Foreskin keratinocyte (primary cell): ENCODE measurements at places on chromosomes 6 and 20.

- DNase-seq, result no peak
These were observed 489 bp downstream of the TBX18 start for GRCh38 chr6:84763886-84764331.

- DNase-seq, result no peak
These were observed 41.0 kb downstream of the GNAS start for GRCh38 chr20:58893355-58894120.

- no peak for DNase-seq
These were observed 15.3 kb upstream of the DHX35 start for GRCh38 chr20:38946836-38947235.

- no peak for DNase-seq
These were observed 232.4 kb upstream of the FOXQ1 start for GRCh38 chr6:1079525-1079924.

DNA sequence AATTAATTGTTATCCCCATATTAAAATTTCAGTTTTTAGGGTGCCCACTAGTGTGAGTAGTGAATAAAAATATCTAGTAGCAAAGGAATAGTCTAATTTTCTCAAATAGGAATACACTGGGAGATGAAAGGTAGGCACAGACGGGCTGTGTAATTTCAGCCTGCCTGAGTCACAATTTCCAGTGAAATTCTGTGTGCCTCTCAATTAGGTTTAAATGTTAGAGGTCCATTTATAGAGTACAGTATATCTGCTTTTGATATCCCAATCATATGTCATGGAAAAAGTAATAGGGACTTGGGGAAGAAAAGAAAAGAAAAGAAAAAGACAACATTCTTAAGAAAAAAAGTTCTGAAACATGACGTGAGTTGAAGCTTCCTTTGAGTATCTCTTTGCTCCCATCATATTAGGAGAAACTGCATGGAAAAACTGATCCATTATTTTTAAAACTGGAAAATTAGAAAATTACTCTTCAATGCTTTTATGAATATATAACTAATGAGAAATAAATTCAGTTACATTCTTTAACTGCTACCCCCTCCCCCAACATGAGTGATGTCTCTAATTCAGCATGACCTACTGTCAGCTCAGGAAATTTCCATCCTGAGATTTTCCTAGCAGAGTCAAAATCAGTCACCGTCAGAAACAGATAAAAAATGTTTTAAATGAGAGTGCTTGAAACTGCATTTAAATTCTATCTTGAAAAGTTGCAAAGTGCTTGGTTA is 473.8 kb upstream of the HSF2 start:
- no peak for DNase-seq

DNA sequence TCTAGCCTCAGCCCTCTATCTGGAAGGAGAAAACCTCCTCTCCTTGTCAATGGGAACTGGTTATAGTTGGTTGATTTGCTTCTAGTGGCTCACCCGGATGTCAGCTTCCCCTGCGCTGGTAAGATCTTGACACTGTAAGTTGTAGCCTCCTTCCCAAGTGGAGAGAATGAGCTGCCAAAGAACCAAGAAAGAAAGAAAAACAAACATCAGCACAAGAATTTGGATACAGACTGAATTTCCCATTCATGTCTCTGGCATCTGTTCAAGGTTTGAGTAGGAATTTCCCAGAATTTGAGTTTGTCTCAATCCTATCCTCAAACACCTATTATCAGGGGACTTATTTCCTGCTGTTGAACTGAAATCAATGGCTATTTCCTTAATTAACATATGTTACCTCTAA is 44.1 kb downstream of the ELOVL2 start:
- no peak for DNase-seq

GRCh38 chr20:25987073-25987927 is 290.6 kb upstream of the ZNF337 start:
- peak; percentile 25 for DNase-seq

DNA sequence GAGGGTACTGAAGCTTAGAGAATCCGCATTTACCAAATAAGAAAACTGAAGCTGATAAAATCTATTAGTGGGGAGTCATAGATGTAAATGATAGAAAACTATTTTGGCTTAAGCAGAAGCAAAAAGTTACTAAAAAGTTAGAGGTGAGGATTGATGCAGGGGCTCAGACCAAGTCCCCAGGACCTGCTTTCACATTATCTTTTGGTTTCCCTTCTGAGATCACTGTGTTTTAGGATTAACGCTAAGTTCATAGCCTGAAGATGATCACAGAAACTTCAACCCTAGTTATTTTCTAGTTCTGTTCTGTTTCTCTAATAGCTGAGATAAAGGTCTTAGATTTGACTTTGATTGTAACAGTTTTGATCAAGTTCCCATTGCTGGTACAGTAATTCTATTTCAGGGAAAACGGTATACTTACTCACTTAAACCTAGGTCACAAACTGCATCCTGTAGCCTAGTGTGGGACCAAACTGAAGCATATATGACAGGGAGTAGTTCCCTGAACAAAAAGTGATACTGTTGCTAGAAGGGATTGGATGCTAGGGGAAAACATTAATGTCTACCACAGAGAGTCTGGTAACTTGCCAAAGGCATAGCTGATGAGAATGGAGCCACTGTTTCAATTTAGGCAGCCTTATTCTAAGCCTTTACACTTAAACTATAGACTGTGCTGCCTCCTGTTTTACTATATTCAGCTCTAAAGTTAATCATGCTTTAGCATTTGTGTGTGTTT is 13.1 kb downstream of the CYB5R4 start:
- DNase-seq, result no peak

DNA sequence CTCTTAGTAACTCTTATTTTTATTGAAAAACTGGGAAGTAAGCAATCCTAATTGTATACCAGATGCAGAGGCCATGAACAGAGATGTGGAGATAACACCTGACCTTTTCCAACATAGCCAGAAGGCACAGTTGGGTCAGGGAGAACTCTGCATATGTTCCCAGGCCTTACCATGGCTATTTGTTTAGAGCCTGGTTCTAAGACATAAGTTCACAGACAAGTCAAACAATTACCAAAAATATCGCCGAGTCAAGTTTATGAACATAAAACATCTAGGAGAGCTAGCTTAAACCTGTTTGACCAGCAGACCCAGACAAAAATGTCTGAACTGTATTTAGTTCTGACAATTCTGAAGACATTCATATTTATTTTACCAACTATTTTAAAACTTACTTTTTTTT is 26.7 kb upstream of the IYD start:
- DNase-seq, result no peak

GRCh38 chr20:44714102-44714700 is 968 bp upstream of the CCN5 start:
- no peak for DNase-seq

- DNase-seq, result no peak
These were observed 179.5 kb upstream of the SYNDIG1 start for GRCh38 chr20:24289737-24290481.

DNA sequence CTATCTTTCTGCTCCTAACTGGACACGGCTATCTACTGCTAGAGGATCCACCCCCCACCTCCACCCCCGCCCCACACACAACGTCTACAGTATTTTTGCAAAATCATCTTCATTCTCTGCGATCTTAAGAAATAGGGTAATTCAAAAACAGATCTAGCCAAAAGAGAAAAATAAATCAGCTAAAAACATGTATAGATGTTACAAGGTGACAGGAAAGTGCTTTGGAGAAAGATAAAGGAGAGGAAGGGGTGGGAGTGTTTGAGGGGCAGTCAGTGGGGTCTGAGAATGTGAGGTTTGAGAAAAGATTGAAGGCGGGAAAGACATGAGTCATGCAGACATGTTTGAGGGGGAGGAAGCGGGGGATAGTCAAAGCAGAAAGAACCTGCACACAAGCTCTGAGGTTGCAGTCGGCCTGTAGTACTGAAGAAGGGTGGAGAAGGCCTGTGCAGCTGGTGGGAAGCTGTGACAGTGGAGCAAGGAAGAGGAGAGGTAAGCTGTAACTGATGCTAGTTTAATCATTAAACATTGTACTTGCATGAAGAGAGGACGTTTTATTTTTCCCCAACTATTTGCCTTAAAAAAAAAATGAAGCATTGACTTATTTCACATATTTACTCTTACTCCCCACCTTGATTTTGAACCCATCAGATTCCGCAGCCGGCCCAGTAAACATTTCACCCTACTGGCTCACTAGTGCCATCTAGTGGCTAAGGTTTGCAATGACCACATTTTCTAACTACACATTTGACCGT is 332.6 kb downstream of the ADGRB3 start:
- peak; percentile 10 for DNase-seq

GRCh38 chr6:28393912-28394662 is 5.5 kb downstream of the ZSCAN12 start:
- DNase-seq, result no peak

DNA sequence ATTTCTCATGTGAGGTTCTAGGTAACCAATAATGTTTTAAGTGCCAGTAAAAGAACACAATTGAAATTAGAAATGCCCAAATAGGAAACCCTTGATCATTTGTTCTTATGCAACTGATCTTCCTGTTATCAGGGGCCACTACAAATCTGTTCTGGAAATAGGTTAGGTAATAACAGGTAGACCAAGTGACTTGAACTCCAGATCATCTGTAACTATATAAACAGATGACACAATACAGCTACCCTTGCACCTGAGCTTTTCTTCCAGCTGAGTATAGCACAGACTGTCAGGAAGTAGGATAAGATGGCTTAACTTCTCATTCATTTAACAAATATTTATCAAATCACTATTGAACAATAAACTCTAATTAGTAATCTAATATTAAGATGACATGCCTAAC is 52.5 kb downstream of the MAN1A1 start:
- DNase-seq, result no peak

- no peak for DNase-seq
These were observed 70.0 kb upstream of the TOP1 start for GRCh38 chr20:40958598-40958997.

DNA sequence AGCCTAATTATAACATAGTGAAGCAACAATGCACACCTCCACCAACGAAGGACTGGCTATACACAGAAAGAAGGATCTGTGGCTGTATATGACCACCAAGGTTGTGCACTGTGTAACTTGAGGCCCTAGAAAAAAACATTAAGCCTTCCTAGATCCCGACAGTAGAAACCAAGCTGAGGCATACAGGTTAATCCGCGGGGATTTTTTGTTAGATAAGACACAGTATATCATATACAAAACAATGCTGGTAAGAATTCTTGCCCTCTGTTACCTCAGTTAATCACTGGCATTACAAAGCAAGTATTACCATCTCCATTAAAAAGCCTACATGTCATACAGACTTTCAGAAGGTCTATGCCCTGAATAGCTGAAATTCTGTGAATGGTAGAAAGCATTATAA is 228.8 kb downstream of the TBC1D32 start:
- DNase-seq, result no peak

GRCh38 chr20:50855498-50856474 is 60.9 kb downstream of the BCAS4 start:
- peak; percentile 50 for DNase-seq

- DNase-seq, result no peak
These were observed 31.8 kb downstream of the L3MBTL3 start for GRCh38 chr6:130050230-130050629.

- no peak for DNase-seq
These were observed 4.0 kb upstream of the CD93 start for GRCh38 chr20:23090147-23090546.

- no peak for DNase-seq
These were observed 73.4 kb downstream of the GFOD1 start for GRCh38 chr6:13413900-13414555.

DNA sequence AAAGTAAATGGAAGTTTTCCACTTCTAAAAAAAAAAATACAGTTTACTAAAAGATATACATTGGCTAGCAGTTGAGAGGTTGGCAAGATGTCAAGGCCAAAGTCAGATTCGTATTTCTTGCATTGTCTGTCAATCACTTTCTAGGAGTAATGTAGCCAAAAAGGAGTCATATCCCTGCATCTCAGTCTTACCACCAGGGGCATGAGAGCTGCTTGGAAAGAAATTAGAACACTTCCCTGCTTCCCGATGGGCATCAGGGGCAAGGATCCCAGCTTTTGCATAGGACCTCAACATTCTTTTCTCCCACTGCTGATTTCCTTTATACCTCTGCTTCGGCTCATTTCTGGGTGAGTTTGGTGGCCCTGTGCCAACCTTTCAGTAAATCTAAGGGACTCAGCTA is 581.0 kb upstream of the MAP3K7 start:
- DNase-seq, result no peak

DNA sequence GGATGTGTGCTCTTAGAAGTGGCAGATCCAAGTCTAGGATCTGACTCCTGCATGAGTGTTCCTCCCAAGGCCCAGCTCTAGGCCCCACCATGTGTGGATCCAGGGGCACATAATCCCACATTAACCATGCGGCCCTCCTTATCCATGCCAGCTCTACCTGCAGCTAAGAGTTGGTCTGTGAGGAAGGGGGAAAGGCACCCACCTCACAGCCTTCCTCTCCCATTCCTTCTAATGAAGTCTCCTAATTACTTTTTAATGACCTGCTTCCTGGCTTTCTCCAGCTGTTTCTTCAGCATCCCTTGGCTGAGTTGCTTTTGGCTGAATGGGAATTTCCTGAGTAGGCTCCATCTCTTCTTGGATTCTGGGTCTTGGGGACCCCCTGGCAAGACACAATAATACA is 52.2 kb downstream of the NPEPL1 start:
- DNase-seq, result no peak

DNA sequence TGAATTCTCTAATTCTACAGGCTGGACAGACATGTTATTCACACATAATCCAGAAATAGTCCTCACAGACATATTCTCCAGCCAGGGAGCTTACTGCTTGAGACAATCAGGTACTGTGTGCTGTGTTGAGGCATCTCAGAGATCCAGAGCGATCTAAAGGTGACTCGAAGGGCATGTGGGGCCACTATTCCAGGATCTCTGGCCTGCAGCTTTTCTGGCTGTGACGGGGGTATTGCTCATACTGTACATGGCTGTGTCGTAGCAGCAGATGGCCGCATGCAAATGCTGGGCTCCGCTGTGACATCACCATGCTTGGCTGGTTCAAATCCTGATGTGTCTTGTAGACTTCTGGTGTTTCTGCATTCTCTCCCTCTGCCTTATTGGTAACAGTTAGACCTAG is 37.8 kb downstream of the CD109 start:
- DNase-seq, result no peak

DNA sequence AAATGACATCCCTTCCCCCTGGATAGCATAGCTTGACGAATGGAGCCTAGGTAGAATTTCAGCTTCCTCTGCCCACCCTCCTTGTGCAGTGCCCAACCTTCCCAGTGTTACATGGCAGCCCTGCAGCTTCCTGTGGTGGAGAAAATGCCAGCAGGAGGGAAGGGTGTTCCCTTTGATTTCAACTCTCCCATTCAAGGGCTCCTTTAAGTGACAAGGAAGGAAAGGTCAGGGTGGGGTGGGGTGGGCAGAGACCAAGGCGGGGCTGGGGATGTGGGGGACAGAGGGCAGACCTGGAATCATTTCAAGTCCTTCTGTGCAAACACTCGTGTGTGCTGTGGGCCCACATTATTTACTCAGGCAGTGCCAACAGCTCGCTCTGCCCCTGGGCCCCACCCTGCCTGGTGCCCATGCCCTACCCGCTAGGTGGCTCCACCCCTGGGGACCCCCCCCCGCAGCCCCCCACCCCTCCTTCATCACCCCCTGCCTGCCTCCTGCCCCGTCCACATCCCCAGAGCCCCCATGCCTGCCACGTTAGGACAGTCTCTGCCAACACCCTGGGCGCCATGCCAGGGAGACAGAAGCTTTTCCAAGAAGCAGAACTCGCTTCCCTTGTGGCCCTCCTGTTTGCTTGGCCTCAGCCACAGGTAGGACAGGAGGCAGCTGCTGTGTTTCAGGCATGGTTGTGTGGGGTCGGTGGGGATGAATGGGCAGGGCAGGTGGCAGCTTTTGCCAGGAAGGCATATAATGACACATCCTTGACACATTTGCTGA is 9.4 kb downstream of the SPDEF start:
- no peak for DNase-seq
